ENCODE measurements at places on chromosomes 6 and 20.

- no peak for DNase-seq
Observed at GRCh38 chr6:63546697-63547096, 25.6 kb upstream of the LOC128125822 start.

DNA sequence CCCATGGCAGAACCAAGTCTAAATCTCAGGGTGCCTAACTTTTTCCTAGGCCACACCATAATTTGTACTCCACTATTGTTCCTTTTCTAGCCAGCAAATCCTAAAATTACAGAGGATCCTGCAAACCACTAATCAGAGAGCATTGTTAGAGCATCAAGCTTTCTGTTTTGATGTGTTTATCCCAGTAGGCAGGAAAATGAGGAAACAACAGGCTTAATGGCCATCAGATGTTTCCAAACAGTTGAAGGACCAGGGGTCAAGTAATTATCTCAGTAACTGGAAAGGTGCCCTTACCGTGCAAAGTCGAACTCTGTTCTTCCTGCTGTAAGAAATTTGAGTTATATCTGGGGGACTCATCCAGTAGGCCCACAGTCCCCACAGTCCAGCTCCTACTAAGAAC, 58.7 kb downstream of the RALY start:
- no peak for DNase-seq

DNA sequence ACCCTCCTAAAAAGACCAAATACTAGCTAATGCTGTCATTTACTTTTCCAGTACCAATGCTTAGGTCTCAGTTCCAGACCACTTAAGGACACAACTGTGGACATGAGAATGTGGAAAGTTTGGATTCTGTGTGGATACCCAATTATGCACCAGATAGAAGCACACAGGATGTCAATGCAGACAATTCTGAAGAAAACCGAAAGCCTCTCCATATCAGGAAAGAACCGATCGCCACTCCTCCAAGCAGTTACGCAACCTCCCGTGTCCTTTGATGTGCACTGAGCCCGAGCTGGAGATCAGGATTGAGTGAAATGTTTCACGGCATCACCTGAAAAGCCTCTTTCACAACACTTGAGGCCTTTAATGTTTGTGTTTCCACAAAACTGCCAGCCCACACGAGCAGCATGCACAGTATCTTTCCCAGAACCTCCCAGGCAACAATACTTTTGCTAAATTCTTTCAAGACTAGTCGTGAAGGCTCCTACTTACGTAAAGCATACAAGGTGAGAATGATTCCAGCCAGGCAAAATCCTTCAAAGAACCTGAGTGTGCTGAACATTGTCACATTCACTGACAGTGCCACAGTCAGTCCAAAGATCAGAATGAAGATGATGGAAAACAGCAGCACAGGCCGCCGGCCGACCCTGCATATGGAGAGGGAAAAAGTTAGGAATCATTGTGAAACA, 47.0 kb downstream of the SLC22A23 start:
- DNase-seq, result no peak

- DNase-seq, result no peak
Observed at GRCh38 chr20:1631309-1632151, 11.7 kb upstream of the SIRPB1 start.

DNA sequence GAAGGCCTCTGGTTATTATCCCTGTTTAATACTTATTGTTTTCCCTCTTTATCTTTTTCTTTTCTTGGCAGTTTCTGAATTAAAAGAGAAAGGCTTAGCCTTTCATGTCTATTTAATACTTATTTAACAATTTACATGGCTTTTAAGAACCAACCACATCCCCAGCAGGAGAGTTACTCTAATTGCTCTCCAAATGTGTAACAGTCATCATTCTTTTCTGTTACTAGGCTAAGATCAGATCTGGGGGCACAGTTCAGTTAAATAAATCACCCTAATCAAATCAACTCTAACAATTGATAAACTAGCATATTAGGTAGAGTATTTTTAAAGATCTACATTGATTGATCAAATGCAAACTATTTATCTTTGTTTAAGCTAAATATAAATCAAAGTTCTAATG, 54.1 kb upstream of the NT5E start:
- no peak for DNase-seq

GRCh38 chr6:149458196-149458595, 26.6 kb downstream of the ZC3H12D start:
- no peak for DNase-seq

- no peak for DNase-seq
Observed at GRCh38 chr20:44522841-44523240, 971 bp upstream of the SERINC3 start.

DNA sequence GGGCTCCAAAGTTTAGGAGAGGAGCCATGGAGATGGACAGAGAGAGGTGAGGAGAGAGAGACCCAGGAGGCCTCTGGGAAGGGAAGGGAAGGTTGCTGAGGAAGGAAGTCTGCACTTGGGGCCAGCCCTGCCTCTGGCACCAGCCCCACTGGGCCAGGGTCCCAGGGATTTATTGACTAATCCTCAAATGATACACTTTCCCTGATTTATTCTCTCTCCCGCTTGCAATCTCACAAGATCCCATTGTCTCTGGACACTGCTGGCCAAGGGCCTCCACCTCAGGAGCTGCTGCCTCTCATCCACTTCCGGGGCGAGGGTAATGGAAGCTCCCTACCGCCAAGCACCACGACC, 43.6 kb upstream of the FOXP4 start:
- DNase-seq, result no peak

- DNase-seq, result peak; percentile 43
Observed at GRCh38 chr6:14265049-14266021, 147.8 kb downstream of the CD83 start.

DNA sequence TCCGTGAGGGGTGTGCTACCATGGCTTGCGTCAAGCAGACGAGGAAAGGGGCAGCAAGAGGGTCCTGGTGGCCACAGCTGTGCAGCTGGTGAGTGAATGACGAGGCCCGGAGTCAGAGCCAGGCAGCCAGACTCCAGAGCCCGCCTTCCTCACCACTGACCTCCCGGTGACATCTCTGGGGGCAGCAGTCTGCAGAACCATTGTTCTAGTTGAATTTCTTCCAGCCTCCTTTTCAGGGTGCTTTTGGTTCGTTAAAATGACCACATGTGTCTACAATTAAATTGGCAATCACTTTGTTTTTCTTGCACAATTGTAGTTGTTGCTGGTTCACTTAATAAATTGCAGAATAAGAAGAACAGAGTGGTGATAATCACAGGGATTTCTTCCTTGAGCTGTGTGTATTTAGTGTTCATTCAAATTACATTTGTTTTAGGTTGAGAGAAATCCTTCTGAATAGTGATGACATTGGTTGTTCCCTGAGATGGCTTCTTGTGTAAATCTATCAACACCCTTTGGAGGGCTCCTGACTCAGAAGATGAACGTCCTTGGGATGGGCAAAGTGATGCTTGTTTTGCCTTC, 96.4 kb downstream of the TULP4 start:
- no peak for DNase-seq

- DNase-seq, result no peak
Observed at GRCh38 chr20:31806564-31807355, 12.4 kb upstream of the MYLK2 start.

GRCh38 chr6:105453968-105454367, 51.1 kb upstream of the PREP start:
- DNase-seq, result no peak

DNA sequence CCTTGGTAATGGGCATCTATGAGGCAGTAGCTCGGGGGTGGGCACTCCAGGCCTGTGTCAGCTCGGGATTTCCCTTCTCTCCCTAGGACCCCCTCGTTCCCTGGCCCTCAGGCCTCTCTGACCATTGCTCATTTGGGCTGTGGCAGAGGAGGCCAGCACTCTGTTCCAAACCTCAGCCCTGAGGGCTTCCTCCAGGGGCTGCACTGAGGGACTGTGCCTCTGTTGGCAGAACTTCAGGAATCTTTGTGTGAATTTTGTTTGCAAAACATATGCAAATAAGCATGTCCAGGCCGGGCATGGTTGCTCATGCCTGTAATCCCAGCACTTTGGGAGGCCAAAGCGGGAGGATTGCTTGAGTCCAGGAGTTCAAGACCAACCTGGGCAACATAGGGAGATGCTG, 11.0 kb downstream of the PACSIN1 start:
- no peak for DNase-seq

- no peak for DNase-seq
Observed at GRCh38 chr6:135791441-135791840, 60.1 kb upstream of the PDE7B start.

DNA sequence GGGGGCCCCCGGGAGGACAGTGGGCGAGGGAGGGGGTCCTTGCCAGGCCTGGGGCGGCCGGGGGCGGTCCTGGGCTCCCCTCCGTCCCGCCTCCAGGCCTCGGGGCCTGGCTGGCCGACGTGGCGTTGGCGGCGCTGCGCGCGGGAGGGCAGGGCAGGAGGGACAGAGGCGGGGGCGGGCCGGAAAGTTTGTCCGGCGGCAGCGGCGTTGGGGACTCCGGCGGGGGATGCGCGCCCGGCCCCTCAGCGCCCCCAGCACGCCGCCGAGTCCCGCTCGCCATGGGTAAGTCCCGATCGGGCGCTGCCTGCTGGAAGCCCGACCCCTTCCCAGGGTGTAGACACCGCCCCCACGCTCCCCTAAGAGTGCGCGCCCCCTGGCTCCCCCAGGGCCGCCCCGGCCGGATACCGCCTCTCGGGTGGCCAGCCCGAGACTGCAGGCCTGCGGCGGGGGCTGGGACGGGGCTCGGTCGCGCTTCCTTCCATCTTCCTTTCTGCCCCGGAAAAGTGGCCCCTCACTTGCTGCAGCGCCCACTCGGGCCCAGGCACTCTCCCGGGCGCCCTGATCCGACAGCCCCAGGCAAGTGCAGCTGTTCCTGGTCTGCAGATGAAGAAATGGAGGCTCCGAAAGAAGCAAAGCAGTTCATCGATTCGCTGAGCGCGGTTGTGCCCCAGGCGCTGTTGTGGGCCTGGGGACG, at the start of gene SLC2A10:
Gene SLC2A10 (plus strand): TSS at position 191 of the 694 bp plus-strand sequence. CDS start 88 bp downstream, at position 279.
- peak; percentile 78 for DNase-seq

- DNase-seq, result no peak
Observed at GRCh38 chr6:150734235-150734634, 131.3 kb upstream of the MTHFD1L start.

- no peak for DNase-seq
Observed at GRCh38 chr6:25035174-25035511, 99.4 kb upstream of the RIPOR2 start.

DNA sequence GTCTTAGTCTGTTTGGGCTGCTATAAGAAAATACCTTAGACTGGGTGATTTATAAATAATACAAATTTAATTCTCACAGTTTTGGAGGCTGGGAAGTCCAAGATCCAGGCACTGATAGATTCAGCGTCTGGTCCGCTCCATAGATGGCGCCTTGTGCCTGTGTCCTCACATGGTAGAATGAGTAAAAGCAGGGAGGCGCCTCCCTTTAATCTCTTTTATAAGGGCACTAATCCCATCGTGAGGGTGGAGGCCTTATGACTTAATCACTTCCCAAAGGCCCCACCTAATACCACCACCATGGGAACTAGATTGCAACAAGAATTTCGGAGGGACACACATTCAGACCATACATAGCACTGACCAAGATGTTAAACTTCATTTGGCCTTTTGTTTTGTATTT, 91.2 kb upstream of the TMEM181 start:
- no peak for DNase-seq

- no peak for DNase-seq
Observed at GRCh38 chr6:1485678-1486077, 96.3 kb downstream of the FOXF2 start.

All from H1 (cell line).